ENCODE measurements at places on chromosomes 7 and 10. TPM values are rescaled to one million over a fixed set of nuclear protein-coding genes. Genes with fewer than 3 reads are reported as not detected.

- no peaks in the 10 kb centered on the region for H3K27me3 ChIP-seq
- DNase-seq = no peak
- no peaks in the 10 kb centered on the region for H3K36me3 ChIP-seq
- H3K27ac ChIP-seq = no peak overlapping the region
- no peak overlapping the region for H3K4me3 ChIP-seq
- no peaks in the 10 kb centered on the region for H3K4me1 ChIP-seq
These were observed 51.2 kb downstream of the FOXL3 start for GRCh38 chr7:340979-341694.

DNA sequence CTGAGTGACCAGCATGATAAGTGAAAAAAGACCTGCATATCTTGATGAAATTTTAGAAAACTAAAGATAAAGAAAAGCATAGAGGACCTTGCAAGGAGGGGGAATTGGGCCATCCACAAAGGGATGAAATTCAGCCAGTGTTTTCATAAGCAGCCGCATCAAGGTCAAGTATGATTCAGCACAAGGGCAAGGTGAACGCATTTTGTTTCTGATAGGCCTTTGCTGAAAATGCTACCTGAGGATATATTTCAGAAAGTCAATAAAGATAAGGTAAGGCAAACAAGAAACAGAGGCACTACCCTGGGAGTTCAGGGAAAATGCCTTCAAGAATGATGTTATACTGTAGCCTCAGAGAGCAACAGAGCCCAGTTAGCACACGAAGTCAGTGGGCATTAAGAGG is 55.0 kb upstream of the SHH start:
- H3K36me3 ChIP-seq = no peaks in the 10 kb centered on the region
- H3K4me3 ChIP-seq = no peak overlapping the region
- H3K27me3 ChIP-seq = no peaks in the 10 kb centered on the region
- no peak overlapping the region for H3K27ac ChIP-seq
- DNase-seq = no peak
- no peaks in the 10 kb centered on the region for H3K4me1 ChIP-seq

- no peak for DNase-seq
- H3K4me1 ChIP-seq = no peaks in the 10 kb centered on the region
- H3K36me3 ChIP-seq = no peaks in the 10 kb centered on the region
- no peak overlapping the region for H3K4me3 ChIP-seq
- no peak overlapping the region for H3K27ac ChIP-seq
These were observed 78.6 kb downstream of the THSD7A start for GRCh38 chr7:11753433-11753832.

SLIT1 gene
- total RNA-seq = 0.26 TPM

- H3K4me1 ChIP-seq = no peaks in the 10 kb centered on the region
- H3K27ac ChIP-seq = no peak overlapping the region
- H3K4me3 ChIP-seq = no peak overlapping the region
- DNase-seq = no peak
These were observed 243.8 kb downstream of the DNAJB9 start for GRCh38 chr7:108813251-108814014.

Measured in activated CD4-positive, alpha-beta T cell treated with anti-CD3 and anti-CD28 coated beads, Interleukin-2, amount 10 ng/mL, durations not matched to agents 24 days and 14 days (primary cell).